Uterus (tissue), 4 donors: ENCODE measurements at places on chromosomes 16 and 17.

GRCh38 chr16:65429504-65430181, 307.8 kb upstream of the CDH11 start:
- no peak for DNase-seq

DNA sequence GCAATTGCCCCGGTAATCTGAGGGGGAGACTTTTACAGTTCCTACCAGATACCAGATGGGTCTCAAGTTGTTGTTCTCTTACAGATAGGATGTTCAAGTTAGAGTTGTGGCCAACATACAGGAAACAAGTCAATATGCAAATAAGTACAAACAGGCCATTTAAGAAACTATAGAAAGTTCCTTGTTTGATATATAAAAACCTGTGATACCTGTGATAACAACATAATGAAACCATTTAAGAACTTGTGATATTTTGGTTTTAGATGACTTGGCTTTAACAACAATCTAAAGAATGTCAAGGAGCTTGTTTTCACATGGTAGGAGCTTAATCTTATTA, 16.8 kb downstream of the CDR2 start:
- no peak for DNase-seq

DNA sequence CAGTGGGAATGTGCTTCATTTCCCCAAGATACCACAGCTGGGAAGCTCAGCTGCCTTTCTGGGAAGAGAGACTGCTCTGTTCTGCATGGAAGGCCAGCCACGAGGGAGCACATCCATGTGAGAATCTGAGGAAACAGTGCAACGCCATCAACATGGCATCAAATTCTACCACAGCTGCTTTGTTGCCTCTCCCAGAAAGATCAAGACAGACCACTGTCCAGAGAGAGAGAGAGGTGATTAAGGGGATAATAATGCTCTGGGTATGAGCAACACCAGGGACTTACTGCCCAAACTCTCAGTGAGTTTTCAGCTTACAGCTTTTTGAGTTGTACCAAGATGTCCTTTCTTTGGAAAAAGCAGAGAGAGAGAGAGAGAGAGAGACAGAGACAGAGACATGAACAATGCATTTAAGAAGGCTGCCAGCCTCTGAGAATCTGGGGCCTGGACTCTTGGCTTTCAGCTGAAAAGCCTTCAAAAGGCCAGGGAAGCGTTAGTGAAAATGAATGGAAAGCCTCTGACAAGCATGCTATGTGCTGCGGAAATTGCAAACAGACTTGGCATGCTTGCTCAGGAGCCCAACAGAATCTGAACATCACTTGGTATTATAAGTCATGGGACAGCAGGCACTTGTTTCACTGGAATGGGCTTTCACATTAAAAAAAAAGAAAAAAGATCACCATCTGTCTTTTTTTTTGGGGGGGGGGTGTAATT, 223.1 kb downstream of the MAP2K6 start:
- no peak for DNase-seq

DNA sequence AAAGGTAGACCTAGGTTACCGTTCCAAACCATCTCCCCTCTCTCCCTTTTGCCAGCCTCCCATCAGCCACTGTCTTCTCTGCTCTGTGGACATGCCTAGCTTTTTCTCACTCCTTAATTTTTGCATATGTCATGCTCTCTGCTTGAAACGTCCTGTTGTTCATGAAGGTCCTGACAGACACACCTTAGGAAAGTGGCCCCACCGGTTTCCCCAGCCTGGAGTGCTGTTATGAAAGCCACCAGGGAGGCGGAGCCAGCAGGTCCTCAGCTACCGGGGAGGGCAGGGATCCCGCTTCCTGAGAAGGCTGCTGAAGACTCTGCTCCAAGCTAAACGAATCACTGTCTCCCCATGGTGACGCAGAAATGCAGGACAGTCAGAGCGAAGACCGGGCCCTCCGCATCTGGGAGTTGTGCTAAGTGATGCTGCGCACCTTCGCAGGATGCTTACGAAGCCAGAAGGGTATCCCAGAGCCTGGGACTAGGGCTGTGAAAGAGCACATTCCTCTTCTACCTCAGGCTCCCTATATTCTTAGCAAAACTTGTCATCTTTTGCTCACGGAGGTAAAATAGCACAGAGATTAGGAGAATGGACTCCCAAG, 2.3 kb upstream of the SLC16A11 start:
- DNase-seq: no peak

GRCh38 chr16:19008245-19009169, 24.8 kb downstream of the TMC7 start:
- DNase-seq: no peak

DNA sequence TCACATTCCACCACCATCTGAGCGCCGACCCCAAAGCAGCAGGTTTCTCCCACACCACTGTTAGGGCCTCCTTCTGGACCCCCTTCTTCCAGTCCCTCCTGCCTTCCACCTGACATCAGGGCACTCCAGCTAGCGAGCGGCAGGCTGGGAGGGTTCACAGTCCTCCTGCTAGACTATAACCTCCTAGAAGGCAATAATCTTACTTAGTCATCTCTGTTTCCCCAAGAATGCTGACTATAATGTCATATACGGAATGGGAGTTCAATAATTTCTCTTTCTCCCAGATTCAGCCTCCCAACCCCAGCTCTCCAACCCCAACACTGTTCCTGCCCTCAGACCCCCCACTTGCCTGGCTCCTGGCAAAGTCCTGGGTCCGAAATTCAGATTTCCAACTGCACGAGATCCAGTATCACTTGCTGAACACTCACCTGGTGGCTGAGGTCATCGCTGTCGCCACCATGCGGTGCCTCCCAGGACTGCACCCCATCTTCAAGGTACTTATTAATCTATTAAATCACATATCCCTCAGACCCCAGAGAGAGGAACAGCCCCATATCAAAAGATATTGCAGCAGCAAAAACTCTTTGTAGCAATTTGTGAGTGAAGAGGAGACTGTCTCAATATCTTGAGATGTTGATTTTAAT, 5.6 kb downstream of the ALOX12 start:
- DNase-seq: no peak
